ENCODE measurements at places on chromosomes 7 and 10.

- DNase-seq: no peak
Measured at GRCh38 chr10:79053081-79053434, 15.7 kb upstream of the ZMIZ1 start.

- DNase-seq: no peak
Measured at GRCh38 chr10:121413951-121414350, 184.3 kb downstream of the FGFR2 start.

- no peak for DNase-seq
Measured at GRCh38 chr7:90919816-90920215, 323.7 kb downstream of the CDK14 start.

DNA sequence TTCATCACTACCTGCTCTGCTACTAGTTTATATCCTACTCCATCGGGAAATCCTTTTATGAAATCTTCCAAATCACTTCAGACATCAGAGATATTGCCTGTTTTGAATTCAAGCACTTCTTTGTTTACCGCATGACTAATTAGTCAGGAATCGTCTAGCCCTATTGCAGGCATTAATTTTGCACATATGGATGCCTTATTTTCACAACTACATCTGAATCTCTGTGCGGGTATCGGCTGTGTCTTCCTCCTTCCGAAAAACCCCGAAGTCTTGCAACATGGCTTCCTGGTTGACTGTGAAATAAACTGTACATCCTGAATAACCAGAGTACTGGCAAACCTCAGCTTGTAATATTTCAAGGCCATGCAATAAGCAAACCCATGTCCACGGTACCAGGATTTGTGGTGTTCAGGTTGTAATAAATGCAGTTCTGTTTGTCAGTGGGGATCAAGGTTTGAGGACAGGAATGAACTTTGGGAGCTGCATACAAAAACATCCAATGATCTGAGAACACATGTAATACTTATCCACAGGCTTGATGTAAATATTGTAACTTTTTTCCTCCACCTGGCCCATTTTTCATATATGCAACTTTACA, 642.1 kb downstream of the PARD3 start:
- peak; percentile 9 for DNase-seq

DNA sequence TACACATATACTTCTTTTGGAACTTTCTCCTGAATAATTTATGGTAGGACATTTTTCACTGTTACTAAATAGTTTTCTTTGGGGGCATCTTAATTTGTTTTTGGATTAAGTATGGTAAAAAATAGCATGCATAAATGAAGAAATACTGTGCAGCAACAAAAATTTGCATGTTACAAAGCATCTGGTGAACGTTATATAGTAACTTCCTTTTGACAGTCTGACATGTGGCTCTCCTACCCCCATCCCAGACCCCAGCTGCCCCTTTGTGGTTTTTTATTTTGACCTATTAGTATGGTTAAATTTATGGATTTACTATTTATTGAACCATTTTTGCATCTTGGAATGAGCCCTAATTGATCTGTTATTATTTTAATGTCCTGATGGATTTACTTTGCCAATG, 9.9 kb downstream of the TASOR2 start:
- DNase-seq: no peak

- no peak for DNase-seq
Measured at GRCh38 chr7:125059861-125060456, 130.3 kb upstream of the POT1 start.

DNA sequence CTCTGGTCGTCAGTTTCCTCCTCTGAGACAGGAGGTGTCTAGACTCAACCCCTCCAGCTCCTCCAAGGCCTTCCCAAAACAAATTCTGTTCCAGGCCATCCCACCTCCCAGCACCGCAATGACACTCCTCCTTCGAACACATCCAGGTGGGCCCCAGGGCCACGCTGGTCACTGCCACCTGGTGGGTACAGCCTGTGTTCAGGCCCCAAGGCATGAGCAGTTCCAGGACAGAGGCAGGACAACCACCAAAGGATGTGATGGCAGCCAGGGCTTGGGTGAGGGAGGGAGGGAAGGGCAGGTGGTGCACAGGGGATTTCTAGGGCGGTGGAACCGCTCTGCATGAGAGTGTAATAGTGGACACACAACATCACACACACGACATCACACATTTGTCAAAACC, 76.5 kb downstream of the PRKAG2 start:
- DNase-seq: no peak

DNA sequence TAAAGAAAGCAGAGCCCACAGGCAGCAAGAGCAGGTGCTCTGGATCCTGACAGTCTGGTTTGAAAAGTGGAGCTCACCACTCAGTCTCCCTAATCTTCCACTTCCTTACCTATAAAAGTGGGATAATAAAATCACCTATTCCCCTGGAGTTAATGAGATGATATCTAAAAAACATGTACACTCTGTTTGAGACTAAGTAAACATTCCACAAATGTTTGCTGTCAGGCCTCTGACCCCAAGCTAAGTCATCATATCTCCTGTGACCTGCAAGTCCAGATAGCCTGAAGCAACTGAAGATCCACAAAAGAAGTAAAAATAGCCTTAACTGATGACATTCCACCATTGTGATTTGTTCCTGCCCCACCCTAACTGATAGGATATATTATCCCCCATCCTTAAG, 1324.5 kb downstream of the XPNPEP1 start:
- DNase-seq: no peak

DNA sequence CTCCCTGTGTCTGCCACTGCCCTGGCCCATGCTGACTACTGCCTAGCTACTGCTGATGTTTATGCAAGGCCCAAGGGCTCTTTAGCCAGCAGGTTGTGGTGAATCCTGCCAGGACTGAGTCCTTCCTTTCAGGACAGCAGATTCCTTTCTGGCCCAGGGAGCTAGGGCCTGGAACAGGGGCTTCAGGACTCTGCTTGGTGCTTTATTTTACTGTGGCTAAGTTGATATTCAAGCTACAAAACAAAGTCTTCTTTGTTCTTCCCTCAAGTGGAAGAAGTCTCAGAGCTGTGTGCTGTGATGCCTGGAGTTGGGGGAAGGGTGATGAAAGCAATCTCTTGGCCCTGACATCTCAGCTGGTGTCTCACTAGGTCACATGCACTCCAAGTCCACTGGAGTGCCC, 66.2 kb upstream of the NME8 start:
- DNase-seq: no peak

GRCh38 chr10:77801474-77802161, 124.9 kb downstream of the DLG5 start:
- peak; percentile 19 for DNase-seq

DNA sequence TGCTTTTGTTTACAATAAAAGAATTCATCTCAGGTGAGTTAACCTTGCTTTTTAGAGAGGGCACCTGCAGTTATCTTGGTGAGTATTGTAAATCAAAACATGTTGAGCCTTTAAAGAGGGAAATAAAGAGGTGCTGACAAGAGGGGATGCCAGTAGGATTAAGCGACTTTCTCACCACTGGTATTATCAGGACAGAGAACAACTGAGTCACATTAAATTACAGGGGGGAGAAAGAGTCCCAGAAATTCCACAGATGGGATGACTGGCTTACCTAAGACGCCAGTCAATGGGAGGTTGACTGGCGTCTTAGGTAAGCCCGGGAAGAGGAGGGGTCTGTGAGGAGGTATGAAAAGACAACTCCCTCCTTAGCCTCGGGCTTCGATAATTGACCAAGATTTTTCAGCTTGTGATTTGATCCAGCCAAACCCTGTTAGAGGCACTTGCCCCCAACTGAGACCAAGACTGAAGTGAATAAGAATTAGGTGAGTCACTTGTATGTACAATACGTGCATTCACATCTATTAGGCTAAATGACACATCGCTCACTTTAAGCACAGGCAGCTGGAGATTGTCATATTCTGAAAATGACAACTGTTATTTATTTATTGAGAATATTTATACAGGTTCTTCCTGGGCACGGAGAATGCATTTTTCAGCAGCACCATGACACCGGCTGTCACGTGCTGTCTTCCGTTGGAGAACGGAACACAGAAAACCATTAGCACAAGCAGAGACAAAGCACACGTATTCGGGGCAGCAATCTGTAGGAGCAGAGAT, 117.6 kb downstream of the SEM1 start:
- no peak for DNase-seq

DNA sequence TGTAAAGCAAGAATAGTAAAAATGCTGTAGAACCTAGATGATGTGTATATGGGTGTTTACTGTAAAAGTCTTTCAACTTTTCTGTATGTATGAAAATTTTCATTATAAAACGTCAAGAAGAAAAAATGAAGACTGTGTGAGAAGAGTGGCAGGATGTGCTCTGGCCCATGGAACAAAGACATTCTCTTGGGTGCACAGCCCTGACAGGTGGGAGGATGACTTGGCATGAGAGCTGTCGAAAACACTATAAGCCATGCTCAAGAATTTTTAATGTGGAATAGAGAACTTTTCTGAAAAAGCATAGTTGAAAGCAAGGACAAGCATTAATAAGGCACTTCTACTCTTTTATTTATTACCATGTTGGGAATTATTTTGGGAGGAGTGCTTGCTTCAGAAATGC, 184.1 kb upstream of the PRR15 start:
- no peak for DNase-seq

- no peak for DNase-seq
Measured at GRCh38 chr7:75655536-75655935, 83.2 kb downstream of the HIP1 start.

GRCh38 chr7:106138776-106139175, 26.7 kb upstream of the SYPL1 start:
- no peak for DNase-seq

GRCh38 chr10:87593702-87594101, 66.0 kb upstream of the PAPSS2 start:
- no peak for DNase-seq

DNA sequence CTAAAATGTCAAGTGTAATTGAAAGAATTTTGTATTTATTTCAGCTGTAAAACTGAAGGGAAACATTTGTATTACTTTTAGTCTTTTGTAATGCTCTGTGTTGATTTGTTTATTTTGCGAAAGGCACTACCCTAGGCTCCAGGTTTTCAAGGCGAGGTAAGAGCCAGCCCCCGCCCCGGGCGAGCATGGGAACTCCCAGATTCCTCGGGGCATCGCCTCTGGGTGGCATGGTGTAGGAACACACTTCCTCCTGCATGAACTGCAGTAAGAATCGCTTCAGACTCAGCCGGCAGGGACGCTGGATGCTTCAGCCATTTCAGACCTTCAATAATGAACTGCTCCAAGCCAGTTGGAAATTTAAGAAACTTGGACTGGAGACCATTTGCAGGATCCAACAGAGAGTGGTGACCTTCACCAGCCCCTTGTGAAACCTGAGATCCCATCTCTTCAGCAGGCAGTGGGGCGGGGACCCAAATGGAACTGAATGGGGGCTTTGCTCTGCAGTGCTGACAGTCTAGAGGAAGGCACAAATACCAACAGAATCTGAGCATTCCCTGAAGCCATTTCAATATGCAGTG, 544.3 kb upstream of the MGMT start:
- DNase-seq: no peak

GRCh38 chr7:291373-292092, 1.6 kb downstream of the FOXL3 start:
- DNase-seq: no peak

DNA sequence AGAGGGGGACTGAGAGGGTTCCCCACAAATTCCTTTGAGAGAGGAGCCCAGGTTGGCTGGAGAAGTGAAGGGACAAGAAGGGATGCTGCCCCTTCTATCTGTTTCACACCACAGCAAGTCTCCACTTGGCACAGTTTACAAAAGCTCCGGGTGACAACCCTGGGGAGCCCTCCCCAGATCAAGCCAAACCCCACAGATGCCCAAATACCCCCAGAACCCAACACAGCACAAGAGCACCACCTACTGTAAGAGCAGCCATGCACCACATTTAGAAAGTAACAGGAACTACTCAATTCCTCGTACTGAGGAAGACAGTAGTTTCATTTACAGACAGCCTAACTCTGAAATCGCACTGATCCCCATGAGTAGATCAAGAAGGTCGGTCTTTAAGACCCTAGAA, 67.8 kb upstream of the ATP6V0A4 start:
- DNase-seq: no peak

DNA sequence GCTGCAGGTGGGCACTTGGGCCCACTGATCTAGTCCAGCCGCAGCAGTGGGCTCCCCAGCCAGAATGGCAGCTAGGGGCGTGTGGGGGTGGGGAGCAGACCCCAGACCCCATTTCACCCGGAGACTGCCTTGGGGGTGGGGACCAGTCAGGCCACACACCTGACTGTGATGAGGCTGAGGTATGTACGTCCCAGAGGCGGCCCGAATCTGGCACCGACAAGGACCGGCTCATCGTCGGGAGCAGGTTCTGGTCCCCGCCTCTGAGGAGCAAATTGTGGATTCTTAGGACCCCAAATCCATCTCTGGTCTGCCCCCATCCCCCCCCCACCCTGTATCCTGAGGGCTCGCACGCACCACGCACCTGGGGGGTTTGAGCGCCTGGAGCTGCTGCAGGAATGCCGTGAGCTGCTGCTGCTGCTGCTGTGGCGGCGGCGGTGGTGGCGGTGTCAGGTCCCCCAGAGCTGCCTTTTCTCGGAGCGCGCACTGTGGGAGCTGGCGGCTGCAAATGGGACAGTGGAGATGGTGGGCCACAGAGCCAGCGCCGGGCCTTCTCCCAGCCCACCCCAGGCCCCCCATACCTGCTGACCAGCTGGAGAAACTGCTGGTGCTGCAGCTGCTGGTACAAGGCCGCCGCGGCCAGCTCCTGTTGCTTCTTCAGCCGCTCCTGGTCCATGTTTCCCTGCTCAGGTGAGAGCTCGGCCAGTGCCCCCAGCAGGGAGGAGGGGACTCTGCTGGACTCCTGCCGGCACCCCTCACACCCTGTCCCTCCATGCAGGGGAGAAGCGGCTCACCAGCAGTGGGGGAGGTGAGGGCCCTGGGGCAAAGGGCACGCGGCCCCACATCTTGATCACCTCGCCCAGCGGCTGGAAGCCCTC, 10.2 kb downstream of the GIGYF1 start:
- no peak for DNase-seq

GRCh38 chr7:134463751-134464150, 4.9 kb upstream of the AKR1B1 start:
- no peak for DNase-seq

DNA sequence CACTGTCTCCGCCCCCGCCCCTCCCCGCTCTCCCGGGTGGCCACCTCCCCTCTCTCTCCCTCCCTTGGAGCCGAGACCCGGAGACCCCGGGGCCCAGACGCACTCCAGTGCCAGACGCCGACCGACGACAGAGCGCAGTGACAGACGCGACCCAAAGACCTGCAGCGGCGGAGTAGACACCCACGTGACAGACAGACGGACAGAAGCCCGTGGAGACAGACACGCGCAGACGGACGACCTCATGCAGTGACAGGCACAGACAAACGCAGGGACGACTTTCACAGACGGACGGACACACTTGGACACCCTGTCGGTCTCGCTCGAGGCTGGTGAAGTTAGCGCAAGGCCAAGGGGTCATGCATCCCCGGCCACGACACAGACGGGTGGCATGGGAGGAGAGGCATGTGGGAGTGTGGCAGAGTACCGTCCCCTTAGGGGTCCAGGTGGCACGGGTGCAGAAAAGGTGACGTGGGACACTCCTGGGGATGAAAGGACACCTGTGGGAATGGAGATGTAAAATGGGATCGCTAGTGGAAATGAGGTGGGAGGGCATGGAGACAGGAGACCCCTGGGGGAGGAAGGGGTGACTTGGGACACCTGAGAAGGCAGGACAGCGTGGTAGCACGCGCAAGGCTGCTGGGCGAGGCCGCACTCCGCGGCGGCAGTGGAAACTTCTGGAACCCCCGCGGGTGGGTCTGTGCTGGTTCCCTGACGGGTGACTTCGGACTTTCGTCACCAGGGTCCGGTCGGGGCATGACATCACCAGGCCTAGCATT, 456 bp upstream of the ACHE start:
- peak; percentile 16 for DNase-seq

GRCh38 chr7:48617993-48618392, 306.4 kb upstream of the CDC14C start:
- no peak for DNase-seq

- no peak for DNase-seq
Measured at GRCh38 chr7:139700505-139701235, 77.1 kb downstream of the HIPK2 start.

GRCh38 chr7:104859754-104860426, 154.1 kb upstream of the KMT2E start:
- no peak for DNase-seq

All from foreskin keratinocyte (primary cell).